ENCODE measurements at places on chromosomes 12 and 14. TPM values are rescaled to one million over a fixed set of nuclear protein-coding genes. Genes with fewer than 3 reads are reported as not detected.

FAM90A1 gene
- total RNA-seq, result not detected

OR4E2 gene
- total RNA-seq, result not detected

NKX2-8 gene
- 4.2 TPM for total RNA-seq

GPD1 gene
- total RNA-seq, result 0.17 TPM

GLI1 gene
- total RNA-seq, result 8.1 TPM

TOMM20L gene
- not detected for total RNA-seq

TTC9 gene
- 3.3 TPM for total RNA-seq

FGD6 gene
- total RNA-seq, result 15.1 TPM

OVCH1 gene
- not detected for total RNA-seq

FAM186B gene
- total RNA-seq, result 0.16 TPM

PLEKHH1 gene
- 3.1 TPM for total RNA-seq

SLC2A3 gene
- total RNA-seq, result 3.2 TPM

KRT83 gene
- 7.2 TPM for total RNA-seq

ACOT6 gene
- total RNA-seq, result not detected

GPRC5D gene
- total RNA-seq, result 0.22 TPM

SERPINA5 gene
- 0.20 TPM for total RNA-seq

LPAR5 gene
- 0.62 TPM for total RNA-seq

SRRM4 gene
- not detected for total RNA-seq

ARHGAP5 gene
- 51.8 TPM for total RNA-seq

KRT72 gene
- not detected for total RNA-seq

GLIPR1 gene
- total RNA-seq, result 29.8 TPM

Data from A549 treated with GW870086 at 1 μM for 4 hours (cell line).